Fibroblast of the conjunctiva (primary cell): ENCODE measurements at places on chromosomes 2 and 18.
A peak's percentile ranks its signal among the peaks of the same experiment; 100 is the strongest.

- no peak for DNase-seq
These were observed 221.5 kb downstream of the ANKRD30B start for GRCh38 chr18:14969500-14969899.

GRCh38 chr2:98908931-98909316, 27.1 kb downstream of the CRACDL start:
- peak; percentile 26 for DNase-seq

GRCh38 chr2:120392923-120393322, 47.0 kb downstream of the INHBB start:
- no peak for DNase-seq

- no peak for DNase-seq
These were observed 90.1 kb downstream of the TWIST2 start for GRCh38 chr2:238938003-238938400.
